ENCODE measurements at places on chromosomes 7 and 10.

DNA sequence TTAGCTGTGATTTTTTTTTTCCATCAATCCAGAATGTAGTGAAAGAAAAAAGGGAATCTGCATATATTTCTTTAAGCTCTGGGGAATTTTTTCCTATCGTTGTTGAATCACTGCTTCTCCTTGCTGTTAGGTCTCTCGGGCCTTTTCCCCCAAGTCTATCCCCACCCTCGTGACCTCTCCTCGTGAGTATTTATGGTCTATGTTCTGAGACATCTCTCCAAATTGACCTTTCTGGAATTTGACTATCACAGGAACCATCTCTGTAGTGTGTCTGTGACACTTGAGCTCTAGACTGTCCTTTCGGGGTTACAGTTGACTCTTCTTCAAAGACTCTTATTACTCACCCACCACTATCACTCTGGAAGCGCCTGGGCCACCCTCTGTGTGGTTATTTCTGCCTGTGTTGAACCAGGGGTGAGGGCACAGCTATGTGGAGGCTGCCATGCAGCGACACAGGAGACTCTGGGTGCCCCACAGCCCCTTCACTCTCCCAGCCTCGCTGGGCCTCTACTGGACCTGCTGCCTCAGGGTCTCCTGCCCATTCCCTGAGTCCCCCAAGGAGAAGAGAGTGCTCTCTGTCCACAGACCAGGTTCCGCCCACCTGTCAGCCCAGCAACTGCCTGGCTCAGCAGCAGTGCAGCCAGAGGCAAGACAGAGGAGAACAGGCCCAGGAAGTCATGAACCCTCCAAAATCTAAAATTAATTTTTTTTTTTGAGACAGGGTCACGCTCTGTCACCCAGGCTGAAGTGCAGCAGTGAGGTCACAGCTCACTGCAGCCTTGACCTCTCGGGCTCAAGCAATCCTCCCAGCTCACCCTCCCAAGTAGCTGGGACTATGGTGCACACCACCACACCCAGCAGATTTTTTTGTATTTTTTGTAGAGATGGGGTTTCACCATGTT, 45.7 kb upstream of the PTPRN2 start:
- DNase-seq = no peak

GRCh38 chr10:101858723-101859500, 15.3 kb upstream of the KCNIP2 start:
- DNase-seq = no peak

GRCh38 chr10:1360011-1360557, 303.9 kb downstream of the WDR37 start:
- DNase-seq = no peak

- DNase-seq = no peak
Observed at GRCh38 chr7:135801045-135801693, 52.6 kb upstream of the FAM180A start.

GRCh38 chr7:18565337-18565736, 69.8 kb downstream of the HDAC9 start:
- no peak for DNase-seq

- DNase-seq = no peak
Observed at GRCh38 chr10:22959292-22959691, 31.4 kb downstream of the ARMC3 start.

- DNase-seq = no peak
Observed at GRCh38 chr10:76244061-76244686, 812.8 kb downstream of the LRMDA start.

DNA sequence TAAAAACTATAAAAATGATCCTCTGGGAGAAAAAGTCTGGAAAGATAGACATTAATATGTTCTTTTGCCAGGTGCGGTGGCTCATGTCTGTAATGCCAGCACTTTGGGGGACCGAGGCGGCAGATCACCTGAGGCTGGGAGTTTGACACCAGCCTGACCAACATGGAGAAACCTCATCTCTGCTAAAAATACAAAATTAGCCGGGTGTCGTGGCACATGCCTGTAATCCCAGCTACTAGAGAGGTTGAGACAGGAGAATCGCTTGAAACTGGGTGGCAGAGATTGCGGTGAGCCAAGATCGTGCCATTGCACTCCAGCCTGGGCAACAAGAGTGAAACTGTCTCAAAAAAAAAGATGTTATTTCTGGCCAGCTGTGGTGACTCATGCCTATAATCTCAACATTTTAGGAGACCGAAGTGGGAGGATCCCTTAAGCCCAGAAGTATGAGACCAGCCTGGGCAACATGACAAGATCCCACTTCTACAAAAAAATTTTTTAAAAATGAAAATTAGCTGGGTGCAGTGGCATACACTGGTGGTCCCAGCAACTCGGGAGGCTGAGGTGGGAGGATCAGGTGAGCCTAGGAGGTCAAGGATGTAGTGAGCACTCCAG, 101.9 kb upstream of the LRRN3 start:
- DNase-seq = no peak

DNA sequence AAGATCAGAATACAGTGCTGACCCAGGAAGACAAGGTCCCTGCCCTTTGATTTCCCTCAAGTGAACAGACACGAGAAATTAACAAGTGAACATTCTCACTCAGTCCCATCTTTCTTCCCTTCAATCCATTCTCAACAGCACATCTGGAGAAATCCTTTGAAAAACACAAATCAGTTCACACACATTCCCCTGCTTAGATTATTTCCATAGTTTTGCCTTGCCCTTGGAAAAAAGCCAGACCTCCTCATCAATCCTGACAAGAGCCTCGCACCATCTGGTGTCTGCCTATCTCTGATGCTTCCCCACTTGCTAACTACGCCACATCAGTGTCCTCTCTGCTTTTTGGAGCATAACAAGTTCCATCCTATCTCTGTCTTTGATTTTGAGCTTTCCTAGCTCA, 94.4 kb upstream of the KIAA1217 start:
- DNase-seq = no peak

- no peak for DNase-seq
Observed at GRCh38 chr7:19000410-19000809, 117.0 kb downstream of the TWIST1 start.

DNA sequence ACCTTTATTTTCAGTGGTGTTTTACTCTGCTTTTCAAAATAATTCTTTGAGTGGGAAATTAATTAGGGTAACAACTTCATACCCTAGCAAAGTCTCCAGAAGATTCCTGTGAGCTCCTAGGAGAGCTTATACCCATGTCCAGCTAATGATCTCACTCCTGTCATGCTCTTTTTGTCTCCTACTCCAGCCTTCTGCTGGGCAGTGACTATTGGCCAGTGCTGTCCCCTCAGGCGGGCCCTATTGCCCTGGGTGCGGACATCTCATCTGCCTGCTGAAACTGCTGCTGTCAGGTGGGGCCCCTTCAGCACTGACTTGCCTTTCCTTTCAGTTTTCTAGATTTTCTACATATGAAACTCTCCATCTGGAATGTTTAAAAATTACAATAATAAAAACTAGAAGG, 80.3 kb downstream of the EBLN1 start:
- DNase-seq = no peak

- no peak for DNase-seq
Observed at GRCh38 chr7:142957723-142958122, 4.4 kb downstream of the KEL start.

GRCh38 chr7:107879400-107880035, 11.5 kb upstream of the DLD start:
- DNase-seq = no peak

GRCh38 chr10:33122014-33122809, 164.2 kb upstream of the ITGB1 start:
- DNase-seq = no peak

GRCh38 chr10:112785089-112785488, 165.0 kb upstream of the TCF7L2 start:
- DNase-seq = no peak

GRCh38 chr7:48118041-48118440, 29.0 kb downstream of the UPP1 start:
- DNase-seq = no peak

DNA sequence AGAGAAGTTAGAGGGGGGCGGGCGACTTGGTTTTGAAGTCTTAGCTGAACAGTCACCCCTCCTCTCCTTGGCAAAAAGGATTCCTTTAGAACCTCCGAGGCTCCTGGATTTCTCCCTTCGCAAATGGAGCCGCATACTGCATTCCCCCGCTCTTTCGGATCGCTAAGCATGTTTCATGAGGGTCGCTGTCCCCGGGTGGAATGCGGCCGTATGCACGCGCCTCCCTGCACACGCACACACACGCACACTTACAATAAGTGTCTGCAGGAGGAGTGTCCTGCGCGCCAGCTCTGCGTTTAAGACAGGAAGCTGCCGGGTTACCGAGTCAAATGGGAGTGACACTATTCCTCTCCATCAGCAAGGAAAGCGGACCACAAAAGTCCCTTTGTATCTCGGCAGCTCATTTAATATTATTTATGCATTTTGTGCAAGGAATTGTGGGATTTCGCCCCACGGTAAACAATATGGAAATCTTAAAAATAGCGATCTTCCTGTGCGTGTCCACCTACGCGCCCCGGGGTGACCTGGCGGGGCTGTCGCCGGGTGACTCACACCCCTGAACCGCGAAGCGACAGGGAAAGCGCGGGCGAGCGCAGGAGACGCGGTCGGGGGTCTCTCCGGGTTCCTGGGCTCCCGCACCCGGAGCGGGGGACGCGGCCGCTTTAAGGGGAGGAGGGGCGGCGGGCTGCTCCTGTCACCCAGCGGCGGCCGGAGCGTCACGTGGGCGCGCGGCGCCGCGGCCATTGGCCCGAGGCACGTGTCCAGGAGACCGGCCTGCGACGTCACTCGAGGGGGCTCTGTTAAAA, 988 bp upstream of the EN2 start:
- DNase-seq = no peak

GRCh38 chr7:25389489-25390106, 161.3 kb upstream of the NPVF start:
- no peak for DNase-seq

DNA sequence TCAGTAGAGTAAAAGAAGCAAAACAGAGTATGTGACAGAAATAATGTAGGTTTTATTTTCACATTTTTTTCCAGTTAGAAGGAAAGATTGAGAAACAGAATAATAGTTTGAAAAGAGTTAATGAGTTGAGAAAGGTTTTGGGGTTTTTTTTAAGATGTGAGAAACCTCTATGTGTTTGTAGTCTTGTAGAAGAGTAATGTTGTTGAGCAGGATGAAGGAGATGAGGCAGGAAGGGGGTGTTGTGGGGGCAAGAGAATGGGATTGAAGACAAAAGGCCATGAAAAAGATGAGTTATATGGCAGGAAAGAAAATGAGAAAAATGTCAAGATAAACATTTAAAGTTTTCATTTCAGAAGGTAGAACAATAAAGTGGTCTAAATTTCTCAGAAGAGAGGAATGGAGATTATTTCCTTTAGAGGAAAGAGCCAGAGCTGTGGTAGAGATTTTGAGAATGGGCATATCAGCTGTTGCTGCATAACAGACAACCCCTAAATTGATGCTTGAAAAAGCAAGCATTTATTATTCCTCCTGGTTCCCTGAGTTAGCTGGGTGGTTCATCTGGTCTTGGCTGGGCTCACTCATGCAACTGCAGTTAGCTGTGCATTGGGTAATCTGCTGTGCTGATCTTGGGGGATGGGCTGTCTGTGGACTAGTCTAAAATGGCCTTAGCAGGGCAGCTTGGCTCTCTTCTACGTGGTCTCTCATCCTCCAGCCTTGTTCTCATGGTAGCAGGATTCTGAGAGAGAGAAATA, 27.1 kb downstream of the PCGF5 start:
- no peak for DNase-seq

DNA sequence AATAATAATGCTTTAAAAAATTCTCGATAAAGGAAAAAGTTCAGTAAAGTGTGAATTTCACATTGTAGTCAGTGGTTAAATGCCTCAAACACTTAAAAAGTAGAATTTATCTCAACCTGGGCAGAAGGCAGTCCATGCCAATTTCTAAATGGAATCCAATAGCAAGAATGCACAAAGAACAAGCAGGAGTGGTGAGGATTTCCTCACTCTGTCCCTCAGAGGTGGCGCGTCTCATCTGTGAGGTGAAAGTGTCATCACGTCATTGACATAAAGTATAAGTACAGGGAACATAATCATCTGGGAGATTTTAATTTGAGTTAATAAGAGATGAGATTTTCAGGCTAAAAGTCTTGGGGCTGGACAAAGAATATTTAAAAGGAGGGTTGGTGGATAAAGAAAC, 10.0 kb upstream of the PRKCQ start:
- DNase-seq = no peak

DNA sequence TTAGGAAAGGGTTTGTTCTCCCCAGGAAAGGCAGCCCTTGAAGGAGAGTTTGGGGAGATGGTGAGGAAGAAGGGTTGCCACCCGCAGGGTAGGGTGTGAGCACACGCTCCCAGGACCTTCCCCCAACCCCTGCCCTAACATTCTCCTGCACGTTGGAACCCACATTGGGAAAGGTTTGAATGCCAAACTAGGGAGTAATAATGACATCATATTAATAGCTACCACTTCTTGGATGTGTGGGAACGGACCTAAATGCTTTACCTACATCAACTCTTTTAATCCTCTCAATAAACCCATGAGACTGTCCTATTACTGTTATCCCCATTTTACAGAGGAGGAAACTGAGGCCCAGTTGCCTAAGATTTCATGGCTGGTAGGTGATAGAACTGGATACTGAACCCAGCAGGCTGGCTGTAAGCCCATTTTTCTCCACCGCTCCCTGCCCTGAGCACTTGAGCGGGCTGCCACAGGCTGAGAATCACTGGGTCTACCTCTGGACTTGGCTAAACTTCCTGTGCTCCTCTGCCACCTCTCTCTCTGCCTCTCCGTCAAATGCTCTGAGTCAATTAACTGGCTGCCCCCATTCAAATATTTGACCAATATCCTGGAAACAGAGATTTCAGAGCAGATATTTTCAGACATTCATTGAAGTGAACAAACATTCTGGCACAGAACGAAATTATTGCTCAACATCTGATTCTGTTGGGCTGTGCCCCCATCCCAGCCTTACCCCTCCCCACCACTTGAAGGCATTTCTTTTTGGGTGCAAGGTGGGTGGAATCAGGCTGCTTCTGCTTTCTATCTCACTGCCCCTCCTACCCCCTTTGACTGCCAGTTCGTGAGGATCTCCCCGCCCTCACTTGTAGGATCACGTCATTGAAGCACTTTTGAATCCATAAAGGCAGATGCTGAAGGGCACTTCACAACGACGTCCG, 129.7 kb downstream of the C10orf105 start:
- no peak for DNase-seq

DNA sequence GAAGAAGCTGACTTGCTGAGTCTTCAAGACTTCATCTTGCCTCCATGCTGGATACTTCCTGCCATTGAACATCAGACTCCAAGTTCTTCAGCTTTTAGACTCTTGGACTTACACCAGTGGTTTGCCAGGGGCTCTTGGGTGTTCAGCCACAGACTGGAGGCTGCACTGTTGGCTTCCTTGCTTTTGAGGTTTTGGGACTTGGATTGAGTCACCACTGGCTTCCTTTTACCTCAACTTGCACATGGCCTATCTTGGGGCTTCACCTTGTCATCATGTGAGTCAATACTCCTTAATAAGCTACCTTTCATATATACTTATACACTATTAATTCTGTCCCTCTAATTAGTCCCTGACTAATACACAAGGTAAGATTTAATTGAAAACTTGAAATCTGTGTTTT, 361.7 kb upstream of the SEMA3C start:
- DNase-seq = no peak

- no peak for DNase-seq
Observed at GRCh38 chr7:158469396-158470051, 118.1 kb downstream of the PTPRN2 start.
